ENCODE measurements at places on chromosomes 7 and 10.

GRCh38 chr7:4742051-4742573, 33.3 kb upstream of the AP5Z1 start:
- no peak for DNase-seq

DNA sequence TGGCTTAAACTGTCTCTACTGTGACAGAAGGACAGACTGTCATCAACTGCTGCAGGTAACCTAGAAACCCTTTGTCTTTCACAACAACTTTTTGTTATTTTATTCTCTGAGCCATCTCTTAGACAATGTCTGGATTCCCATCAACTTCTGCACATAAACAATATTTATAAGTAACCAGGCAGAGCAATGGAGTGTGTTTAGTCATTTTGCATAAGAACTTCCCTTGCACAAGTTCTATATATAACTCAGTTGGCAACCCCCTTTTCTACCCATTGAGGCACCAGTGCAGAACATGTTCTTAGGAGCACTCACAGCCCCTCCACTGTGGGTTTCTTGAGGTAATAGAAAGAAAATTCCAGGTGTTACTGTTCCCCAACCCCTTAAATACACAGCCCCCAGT, 65.0 kb upstream of the IL6 start:
- no peak for DNase-seq

DNA sequence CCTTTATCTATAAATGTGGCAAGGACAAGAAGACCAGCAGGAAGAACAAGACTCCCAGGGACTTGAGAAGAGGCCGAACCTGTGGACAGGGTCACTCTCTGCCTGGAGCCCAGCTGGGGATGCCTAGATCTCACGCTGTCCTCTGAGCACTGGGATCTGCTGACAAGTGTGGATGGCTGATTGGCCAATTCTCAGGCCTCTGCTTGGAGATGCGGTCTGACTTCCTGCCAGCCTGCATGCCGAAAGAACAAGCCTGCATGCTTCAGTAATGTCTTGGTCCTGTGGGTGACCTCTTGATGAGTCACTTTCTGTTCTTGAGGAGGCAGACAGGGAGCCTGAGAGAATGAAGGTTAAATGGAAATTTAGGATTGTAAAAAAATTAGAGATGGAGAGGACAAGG, 84.7 kb downstream of the TMEM178B start:
- DNase-seq, result no peak

- DNase-seq, result no peak
These were observed 241.5 kb downstream of the CACNB2 start for GRCh38 chr10:18381679-18382078.

Data from glutamatergic neuron (in vitro differentiated cells).